ENCODE measurements at places on chromosomes 7 and 10. TPM values are rescaled to one million over a fixed set of nuclear protein-coding genes. Genes with fewer than 3 reads are reported as not detected.

- H3K4me3 ChIP-seq, result no peak overlapping the region
- no peaks in the 10 kb centered on the region for H3K27me3 ChIP-seq
- ATAC-seq, result no peak
These were observed 187.2 kb upstream of the LYZL2 start for GRCh38 chr10:30816820-30817171.

The NPFFR1 gene
- total RNA-seq, result under 0.01 TPM

DNA sequence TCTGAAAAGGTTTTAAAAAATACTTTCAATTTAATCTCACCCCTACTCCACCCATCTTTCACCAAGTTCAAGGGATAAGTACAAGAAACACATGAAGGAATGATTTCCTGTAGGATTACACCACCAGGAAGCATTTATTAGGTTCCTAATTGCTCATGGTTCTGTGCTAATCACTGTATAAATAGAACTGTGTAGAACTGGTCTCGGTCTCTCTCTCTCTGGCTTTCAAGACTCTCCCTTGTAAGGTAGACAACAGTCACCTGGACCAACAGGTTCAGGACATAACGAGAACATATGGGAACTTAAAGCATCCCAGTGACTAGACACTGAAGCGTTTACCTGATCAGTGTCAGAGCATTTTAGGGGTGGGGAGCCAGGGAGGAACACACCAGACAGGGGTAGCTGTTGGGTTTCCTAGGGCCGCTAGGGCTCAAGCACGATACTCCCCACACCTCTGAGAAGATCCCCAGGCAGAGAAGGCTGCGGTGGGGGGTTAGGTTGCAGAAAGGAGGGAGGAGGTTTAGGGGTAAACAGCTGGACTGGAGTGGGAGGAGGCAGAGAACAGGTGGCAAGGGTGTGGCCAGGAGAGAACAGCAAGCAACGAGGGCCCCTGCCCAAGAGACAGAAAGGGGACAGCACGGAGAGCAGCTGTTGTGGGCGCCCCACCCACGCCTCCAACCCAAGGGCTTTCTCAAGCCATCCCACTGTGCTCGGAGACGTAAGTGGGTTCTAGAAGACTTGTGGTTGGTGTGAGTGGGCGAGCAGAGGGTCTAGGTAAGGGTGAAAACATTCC is 52.5 kb upstream of the USP6NL start:
- H3K4me1 ChIP-seq, result no peaks in the 10 kb centered on the region
- no peak overlapping the region for H3K4me3 ChIP-seq
- no peaks in the 10 kb centered on the region for H3K36me3 ChIP-seq
- peaks cover 10% of the 10 kb centered on the region for H3K27me3 ChIP-seq

DNA sequence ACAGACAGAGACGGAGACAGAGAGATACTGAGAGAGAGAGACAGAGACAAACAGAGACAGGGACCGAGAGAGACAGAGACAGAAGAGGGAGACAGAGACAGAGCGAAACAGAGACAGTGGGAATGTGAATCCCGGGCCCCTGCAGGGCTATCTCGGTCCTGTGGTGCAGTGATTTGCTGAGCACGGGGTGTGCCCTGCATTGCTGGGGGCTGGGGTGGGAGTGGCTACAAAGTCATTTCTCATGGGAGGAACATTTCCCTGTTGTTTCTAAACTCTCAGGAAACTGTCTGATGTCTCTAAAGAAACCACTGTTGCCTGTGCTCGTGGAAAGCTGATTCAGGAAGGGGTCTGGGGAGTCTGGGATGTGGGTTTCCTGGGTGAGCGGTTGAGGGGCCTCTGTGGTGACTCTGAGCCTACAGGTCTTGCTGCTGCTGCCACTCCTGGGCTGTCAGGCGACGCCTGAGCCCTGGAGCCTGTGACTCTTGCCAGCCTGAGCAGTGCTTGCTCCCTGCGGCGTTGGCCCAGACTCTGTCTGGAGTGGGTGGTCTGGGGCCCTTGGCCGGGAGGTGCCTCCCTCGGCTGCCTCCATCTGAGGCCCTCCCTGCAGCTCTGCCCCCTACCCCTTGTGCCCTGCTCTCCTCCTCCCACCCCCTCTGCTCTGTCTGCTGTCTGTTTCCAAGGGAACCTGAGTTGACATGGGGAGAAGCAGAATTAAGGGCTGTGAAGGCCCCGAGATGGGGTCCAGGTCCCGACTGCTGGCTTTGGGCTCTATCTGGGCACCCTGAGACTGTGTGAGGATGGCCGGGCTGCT is 292.0 kb downstream of the WDR37 start:
- no peaks in the 10 kb centered on the region for H3K27me3 ChIP-seq
- H3K4me1 ChIP-seq, result no peaks in the 10 kb centered on the region
- no peak overlapping the region for H3K4me3 ChIP-seq
- no peak overlapping the region for H3K27ac ChIP-seq
- ATAC-seq, result no peak
- no peaks in the 10 kb centered on the region for H3K36me3 ChIP-seq

GRCh38 chr10:14697281-14697680 is 77.4 kb downstream of the FAM107B start:
- no peak overlapping the region for H3K4me3 ChIP-seq
- no peaks in the 10 kb centered on the region for H3K4me1 ChIP-seq
- no peaks in the 10 kb centered on the region for H3K36me3 ChIP-seq
- no peak overlapping the region for H3K27ac ChIP-seq
- no peaks in the 10 kb centered on the region for H3K27me3 ChIP-seq

- no peaks in the 10 kb centered on the region for H3K27me3 ChIP-seq
- H3K27ac ChIP-seq, result no peak overlapping the region
- no peak for ATAC-seq
- H3K36me3 ChIP-seq, result no peaks in the 10 kb centered on the region
- no peak overlapping the region for H3K4me3 ChIP-seq
- no peaks in the 10 kb centered on the region for H3K4me1 ChIP-seq
These were observed 32.6 kb upstream of the NME8 start for GRCh38 chr7:37815671-37816371.

DNA sequence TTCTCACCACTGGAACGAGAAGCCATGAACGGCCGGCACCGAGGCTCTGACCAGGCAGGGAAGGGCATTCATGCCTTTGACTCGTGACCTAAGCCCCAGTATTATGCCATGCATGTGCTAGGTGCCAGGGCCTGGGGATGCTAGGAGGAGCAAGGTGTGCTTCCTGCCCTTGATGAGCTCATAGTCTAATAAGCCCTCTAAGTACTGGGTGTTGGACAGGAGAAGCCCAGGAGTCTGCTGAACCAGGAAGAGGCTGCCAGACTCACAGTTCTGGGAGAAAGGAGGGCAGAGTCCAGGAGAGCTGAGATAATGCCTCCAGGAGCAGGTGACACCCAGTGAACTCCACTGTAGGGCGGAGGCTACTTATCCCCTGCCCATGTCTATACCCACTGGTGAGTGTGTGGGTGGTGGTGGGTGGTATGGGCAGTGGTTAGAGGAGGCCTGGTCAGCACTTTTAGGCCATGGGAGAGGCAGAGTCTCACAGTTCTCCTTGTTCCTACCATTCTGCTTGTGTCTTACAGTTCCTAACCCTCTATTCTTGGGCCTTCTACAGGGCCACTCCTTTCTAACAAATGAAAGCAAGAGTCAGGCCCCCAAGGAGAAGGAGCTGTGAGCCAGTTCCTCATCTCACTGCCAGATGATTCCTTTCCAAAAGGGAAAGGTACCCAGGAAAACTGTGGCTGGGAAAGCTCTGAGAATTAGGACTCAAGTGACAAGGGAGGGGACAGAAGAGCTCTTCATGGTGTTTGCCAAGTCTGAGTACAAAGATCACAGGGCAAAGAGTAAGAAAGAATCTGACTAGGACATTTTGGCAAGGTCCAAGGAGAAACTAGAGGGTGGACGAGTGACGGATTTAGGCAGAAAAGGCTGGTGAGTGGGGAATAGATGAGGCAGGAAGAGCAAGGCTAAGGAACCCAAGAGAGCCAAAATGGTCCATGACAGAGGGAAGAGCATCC is 3.6 kb upstream of the MXI1 start:
- no peak overlapping the region for H3K27ac ChIP-seq
- no peaks in the 10 kb centered on the region for H3K27me3 ChIP-seq
- no peaks in the 10 kb centered on the region for H3K36me3 ChIP-seq
- no peak overlapping the region for H3K4me3 ChIP-seq
- ATAC-seq, result no peak
- H3K4me1 ChIP-seq, result no peaks in the 10 kb centered on the region

DNA sequence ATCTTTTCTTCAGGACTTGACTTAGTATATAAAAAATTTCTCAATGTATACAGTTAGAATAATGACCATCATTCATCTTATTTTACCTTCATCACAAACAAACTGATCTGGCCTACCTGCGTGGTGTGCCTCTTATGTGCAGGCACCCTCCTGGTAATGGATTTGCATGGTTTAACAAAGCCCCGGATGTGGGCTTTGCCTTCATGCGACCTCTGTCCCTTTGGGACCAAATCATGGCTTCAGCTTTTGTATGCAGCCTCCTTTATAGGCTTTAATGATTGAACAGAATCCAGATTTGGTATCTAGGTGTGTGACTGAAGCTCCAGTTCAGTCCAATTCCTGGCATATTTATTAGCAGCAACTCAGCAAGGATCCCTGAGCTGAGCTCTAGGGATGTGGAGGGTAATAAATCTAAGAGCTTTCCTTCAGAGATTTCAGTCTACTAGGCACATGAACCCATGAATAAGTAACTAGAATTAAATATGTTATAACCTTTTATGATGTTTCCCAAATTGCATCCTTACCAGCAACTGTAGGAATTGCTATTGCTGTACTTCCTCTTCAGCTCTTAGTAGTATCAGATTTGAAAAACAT is 256.9 kb downstream of the ABCA13 start:
- H3K4me3 ChIP-seq, result no peak overlapping the region
- no peaks in the 10 kb centered on the region for H3K27me3 ChIP-seq
- ATAC-seq, result no peak

GRCh38 chr7:75965617-75966016 is 28.8 kb downstream of the TMEM120A start:
- ATAC-seq, result no peak
- no peaks in the 10 kb centered on the region for H3K27me3 ChIP-seq
- H3K36me3 ChIP-seq, result peaks cover 9% of the 10 kb centered on the region
- H3K4me1 ChIP-seq, result peaks cover 42% of the 10 kb centered on the region
- no peak overlapping the region for H3K4me3 ChIP-seq

- H3K4me1 ChIP-seq, result peaks cover 4% of the 10 kb centered on the region
- peak within 1 kb of the TSS; percentile 44 for H3K4me3 ChIP-seq
These were observed at the start of gene GRB10 for GRCh38 chr7:50782375-50783208. Gene GRB10 (minus strand): TSS chr7:50782896. CDS start chr7:50732322, 50,574 bp downstream.

- no peaks in the 10 kb centered on the region for H3K4me1 ChIP-seq
- H3K4me3 ChIP-seq, result no peak overlapping the region
- ATAC-seq, result no peak
- H3K27me3 ChIP-seq, result peaks cover 88% of the 10 kb centered on the region
- no peak overlapping the region for H3K27ac ChIP-seq
These were observed 28.5 kb upstream of the PSMG3 start for GRCh38 chr7:1598286-1598685.

DNA sequence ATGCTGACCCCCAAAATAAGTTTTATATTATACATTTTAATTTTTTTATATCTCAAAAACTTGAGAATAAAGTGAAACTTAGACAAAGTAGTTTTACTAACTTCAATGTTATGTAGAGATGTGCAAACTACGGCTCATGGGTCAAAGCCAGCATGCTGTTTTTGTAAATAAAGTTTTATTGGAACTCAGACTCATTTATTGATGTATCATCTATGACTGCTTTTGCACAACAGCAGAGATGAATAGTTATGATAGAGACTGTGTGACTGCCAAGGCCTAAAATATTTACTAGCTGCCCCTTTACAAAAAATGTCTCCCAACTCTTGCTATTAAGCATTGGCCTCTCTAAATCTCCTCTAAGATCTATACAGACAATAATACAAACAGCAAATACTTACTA is 12.4 kb downstream of the MTPN start:
- no peak overlapping the region for H3K27ac ChIP-seq
- no peaks in the 10 kb centered on the region for H3K4me1 ChIP-seq
- H3K4me3 ChIP-seq, result no peak overlapping the region
- no peaks in the 10 kb centered on the region for H3K27me3 ChIP-seq
- H3K36me3 ChIP-seq, result no peaks in the 10 kb centered on the region
- no peak for ATAC-seq

DNA sequence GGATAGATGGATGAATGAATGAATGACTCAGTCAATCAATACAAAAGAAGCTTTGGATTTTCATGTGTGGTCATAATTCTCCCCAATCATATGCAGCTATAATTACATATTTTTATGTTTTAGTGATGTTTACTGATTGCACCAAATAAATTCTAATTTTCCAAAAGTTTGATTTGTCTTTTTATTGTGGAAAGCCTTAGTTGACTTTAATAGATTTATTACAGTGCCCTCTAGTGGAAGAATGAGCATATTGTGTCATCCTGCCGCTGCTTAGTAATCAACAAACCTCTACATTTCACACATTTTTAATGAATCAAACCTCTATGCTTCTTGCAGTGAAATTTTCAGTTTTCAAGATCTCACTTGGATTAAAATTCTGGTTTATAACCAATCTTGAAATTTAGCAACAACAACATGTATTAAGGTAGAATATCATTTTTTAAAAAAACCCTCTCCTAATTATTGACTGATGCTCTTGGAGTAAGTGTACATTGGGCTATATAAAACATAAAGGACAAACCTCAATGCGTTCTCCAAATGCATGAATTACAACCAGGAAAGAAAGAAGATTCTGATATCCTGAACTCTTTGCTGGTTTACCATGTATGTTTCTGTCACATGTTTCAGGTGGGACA is 55.6 kb upstream of the PNLIP start:
- peaks cover 11% of the 10 kb centered on the region for H3K27me3 ChIP-seq
- no peak for ATAC-seq
- H3K27ac ChIP-seq, result no peak overlapping the region
- no peaks in the 10 kb centered on the region for H3K36me3 ChIP-seq

DNA sequence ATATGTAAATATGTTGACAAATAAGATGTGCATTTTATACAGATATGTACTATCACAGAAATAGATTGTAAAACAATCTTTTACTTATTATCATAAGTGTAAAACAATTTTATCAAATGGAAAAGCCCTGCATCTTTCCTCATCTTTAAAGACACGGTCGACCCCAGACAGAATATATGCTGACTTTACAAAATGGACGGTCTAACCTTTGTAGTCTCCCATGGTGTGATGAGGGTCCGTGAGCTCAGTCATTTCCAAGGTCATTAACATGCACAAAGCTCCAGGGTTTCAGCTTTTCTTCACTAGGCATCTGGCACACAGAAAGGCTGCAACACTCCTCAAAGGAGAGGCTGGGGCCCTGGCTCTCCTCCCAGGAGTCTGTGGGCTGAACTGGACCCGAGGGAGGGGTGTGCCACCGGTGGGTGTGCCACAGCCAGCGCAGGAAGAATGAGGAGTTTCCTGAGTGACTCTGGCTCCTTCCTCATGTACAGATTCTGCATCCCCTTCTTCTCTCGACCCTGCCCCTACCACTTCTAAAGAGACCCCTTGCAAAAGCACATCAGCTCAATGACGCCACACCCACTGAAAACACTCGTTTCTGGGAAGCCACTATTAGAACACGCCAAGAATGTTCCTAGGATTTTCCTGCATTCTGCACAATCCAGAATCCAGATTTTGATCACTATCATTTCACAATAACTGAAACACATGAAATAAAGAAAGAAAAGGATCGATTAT is 26.2 kb upstream of the ABLIM1 start:
- no peaks in the 10 kb centered on the region for H3K27me3 ChIP-seq
- H3K27ac ChIP-seq, result peak overlapping the region; percentile 79
- peaks cover 12% of the 10 kb centered on the region for H3K4me1 ChIP-seq
- H3K4me3 ChIP-seq, result no peak overlapping the region
- peak; percentile 67 for ATAC-seq
